ENCODE measurements at places on chromosomes 11 and 22.

DNA sequence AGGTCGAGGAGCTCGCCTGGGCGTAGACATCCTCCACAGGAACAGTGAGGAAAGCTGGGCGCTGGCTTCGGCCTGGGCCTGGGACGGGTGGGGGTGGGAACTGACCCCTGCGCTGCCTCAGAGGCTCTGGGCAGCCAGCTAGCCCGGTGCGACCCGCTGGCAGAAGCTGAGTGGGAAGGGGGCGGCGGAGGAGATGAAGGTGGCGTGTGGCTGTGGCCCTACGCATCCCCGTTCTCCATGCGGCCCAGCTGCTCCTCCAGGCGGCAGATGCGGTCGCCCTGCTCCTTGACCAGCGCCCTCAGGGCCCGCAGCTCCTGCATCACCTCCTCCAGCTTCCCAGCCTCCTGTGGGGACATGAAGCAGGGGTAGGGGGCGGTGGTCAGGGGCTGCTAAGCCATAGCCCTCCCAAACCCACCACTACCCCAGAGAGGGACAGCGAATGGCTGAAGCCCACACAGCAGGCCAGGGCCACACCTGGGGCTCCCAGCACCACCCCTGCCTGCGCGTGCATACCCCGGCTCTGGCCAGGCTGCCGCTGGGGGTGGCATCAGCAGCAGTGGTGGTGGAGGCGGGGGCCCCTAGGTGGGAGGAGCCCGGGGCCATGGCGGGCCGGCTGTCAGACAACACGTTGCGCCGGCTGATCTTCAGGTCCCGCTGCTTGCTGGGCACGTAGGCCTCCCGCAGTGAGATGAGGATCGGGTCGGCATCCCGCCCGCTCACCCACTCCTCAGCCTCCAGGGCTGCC lies 848 bp upstream of the PTPRCAP start:
- ATAC-seq = peak; percentile 61

GRCh38 chr22:24843048-24843447 lies 37.0 kb downstream of the SGSM1 start:
- no peak for ATAC-seq

- peak; percentile 3 for ATAC-seq
Measured at GRCh38 chr11:48013269-48013901, 33.0 kb downstream of the PTPRJ start.

- ATAC-seq = no peak
Measured at GRCh38 chr22:36595940-36596339, 67.0 kb upstream of the EIF3D start.

DNA sequence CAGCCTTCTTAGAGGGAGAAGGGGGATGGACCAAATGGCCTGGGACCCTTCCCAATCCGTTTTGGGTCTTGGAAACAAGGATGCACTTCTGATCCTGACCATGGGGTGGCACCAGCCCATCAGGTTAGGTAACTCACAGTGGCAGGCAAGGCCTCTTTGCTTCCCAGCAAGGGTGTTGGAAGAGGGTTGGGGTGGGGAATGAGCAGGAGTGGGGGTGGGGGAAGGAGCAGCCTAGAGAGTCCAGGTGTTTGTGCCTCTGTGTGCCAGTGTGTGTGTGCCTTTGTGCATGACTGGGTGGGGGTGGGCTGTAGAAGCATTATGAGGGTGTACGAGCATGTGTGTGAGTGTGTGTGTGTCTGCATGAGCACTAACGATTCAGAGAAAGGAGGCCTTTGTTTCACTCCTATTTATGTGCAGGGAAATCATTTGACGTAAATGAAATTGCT lies 213.1 kb downstream of the INSC start:
- ATAC-seq = no peak

DNA sequence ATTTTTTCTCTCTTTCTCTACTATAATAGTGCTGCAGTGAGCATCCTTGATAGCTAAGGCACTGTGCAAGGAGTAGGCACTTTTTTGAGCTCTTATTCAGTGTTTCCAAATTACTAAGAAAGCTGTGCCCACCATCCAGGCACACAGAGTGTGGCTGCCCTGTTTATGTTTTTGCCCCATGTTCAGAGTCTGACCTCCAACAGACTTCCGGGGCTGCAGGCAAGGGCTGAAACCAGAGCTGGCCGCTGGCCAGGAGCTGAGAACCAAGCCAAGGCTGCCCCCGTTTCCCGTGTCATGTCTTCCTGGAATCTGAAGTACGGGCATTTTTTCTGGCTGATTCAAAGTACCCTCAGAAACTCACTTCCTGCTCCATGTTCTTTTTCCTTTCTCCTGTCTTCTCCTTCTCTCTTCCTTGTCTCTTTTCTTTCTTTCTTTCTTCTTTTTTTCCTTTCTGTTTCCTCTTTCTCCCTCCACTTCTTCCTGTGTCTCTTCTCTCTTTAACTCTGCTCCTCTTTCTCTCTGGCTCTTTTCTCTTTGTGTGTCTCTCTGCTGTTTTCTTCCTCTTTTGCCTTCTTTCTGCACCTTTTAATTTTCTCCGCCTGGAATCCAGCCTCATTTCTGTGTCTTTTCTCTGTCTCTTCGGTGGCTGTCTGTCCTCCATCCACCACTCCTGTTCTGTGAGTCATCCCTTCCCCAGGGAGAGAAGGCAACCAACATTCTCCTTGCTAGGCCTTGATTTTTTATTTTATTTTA lies 17.0 kb upstream of the KCTD14 start:
- ATAC-seq = peak; percentile 51

DNA sequence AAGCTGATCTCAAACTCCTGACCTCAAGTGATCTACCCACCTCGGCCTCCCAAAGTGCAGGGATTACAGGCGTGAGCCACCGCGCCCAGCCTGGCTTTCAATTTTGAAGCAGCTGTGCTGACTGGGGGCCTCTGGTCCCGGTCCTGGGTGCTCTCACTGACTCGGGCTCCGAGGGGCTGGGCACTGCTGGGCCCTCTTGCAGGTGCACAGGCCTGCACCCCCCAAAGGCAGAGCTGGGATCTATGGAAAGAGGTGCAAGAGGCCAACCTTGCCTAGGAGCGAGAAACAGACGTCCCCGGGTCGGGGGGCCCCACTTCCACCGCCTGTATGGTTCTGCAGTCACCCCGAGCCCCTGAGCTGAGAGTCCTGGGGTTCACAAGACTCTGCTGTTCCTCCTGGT lies 33.2 kb downstream of the KIAA0930 start:
- ATAC-seq = no peak

DNA sequence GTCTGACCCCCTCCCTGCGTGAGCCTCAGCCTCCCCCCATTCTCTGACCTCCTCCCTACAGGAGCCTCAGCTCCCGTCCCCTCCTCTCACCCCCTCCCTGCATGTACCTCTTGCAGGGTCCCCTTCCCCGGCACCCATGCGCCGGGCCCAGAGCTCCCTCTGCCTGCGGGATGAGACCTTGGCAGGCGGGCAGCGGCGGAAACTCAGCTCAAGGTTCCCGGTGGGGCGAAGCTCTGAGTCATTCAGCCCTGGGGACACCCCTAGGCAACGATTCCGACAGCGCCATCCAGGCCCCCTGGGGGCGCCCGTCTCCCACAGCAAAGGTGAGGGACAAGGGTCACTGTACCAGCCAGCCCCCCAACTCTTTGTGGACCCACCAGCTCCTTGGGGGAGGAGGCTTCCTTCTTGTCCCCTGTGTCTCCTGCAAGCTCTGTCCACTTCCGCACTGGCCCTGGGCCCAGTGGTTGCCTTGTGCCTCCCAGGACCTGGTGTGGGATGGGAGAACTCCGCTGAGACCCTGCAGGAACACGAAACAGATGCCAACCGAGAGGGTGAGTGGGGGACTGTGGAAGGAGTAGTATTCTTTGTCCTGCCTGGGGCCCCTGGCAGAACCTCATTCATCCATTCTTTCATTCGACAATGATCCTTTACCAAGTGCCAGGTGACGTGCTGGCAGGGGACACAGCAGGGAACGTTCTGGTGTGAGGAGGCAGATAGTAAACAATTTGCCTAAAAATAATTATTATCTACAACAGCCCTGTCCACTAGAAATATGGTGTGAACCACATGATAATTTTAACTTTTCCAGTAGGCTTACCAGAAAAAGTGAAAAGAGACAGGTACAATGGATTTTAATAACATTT lies 3.7 kb upstream of the RPS6KA4 start:
- no peak for ATAC-seq

GRCh38 chr11:91527380-91528030 lies 697.1 kb upstream of the FAT3 start:
- ATAC-seq = no peak

DNA sequence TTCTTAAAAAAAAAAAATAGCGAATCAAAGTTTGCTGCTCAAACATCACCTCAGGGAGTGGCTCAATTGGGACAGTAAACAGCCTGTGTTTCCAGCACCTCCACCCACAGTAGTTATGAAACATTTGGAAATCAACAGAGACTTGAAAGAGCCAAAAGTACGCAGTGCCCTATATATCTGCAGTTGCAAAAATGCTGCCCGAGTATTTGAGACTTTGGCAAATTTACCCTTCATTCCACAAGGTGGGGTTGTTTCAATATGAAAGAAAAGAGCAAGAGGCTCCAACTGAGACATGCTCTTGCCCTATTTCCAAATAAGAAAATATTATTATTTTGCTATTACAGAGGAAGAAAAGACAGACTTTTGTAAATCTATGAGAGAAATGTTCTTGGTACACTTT lies 851.1 kb upstream of the RAG2 start:
- no peak for ATAC-seq

GRCh38 chr22:48061726-48062125 lies 1299.3 kb downstream of the TBC1D22A start:
- ATAC-seq = no peak

GRCh38 chr11:99065121-99065520 lies 44.4 kb downstream of the CNTN5 start:
- no peak for ATAC-seq

DNA sequence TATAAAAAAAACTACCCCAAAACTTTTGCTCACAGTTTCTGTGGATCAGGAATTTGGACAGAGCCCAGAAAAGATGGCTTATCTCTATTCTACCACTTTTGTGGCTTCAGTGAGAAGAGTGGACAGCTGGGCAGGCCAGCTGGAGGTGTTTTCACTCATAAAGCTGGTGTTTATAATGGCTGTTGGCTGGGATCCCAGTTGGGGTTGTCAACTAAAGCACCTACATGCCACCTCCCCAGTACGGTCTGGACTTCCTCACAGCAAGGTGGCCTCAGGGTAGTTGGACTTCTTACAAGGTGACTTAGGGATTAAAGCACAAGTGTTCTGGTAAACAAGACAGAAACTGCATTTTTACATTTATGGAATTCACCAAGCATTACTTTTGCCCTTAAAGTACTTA lies 171.0 kb downstream of the NELL1 start:
- no peak for ATAC-seq

- ATAC-seq = no peak
Measured at GRCh38 chr11:14971865-14972580, at the start of gene CALCA. CALCA (minus strand) TSS chr11:14972351; CDS start chr11:14971192, 1,159 bp downstream.

GRCh38 chr22:46574993-46575910 lies 37.8 kb upstream of the CELSR1 start:
- ATAC-seq = no peak

DNA sequence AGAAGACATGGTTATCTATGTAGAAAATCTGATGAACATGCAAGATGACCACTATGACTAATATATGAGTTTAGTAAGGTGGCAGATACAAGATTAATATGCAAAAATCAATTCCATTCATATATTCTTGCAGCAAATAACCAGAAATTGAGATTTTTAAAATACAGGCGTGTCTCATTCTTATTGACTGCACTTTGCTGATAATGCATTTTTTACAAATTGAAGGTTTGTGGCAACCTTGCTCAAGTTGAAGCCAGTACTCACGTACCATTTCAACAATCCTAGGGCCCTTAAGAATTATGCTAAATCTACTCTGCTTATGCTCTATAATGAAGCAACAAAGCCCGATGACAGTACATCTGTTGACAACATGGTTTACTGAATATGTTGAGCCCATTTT lies 104.6 kb downstream of the KCNQ1OT1 start:
- no peak for ATAC-seq

DNA sequence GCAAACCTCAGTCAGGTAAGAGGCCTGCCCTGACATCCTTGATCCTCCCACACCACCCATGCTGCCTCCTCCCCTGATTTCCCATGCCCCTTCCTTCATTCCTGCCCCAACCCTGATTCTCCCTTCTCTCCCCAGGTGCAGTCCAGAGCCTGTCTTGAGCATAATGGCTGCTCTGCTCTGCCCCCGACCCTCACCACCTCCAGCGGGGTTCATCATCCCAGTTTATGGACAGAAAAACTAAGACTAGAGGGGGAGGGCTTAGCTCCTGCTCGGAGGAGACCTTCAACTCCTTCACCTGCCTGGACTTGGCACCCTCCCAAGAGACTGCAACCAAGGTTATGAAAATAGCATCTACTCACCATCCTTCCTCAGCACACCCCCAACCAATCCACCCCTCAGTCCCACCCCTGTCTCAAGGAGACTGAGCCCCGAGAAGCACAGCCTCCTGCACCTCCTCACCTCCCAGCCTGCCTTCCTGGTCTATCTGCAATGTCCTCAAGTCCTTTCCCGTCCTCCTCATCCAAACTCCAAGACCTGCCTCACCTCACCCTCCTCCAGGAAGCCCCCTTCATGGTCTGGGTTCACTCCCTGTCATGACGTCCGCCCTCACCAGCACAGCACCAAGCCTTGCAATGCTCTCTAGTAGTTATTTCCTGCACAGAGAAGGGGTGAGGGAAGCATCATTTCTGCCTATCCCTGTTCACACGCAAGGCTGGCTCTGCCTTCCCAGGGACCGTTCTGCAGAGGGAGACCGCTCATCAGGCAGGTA lies 103.1 kb downstream of the PDE2A start:
- ATAC-seq = no peak

GRCh38 chr11:29452146-29452545 lies 564.7 kb downstream of the KCNA4 start:
- ATAC-seq = no peak

GRCh38 chr11:102064316-102064715 lies 17.1 kb downstream of the CFAP300 start:
- no peak for ATAC-seq

DNA sequence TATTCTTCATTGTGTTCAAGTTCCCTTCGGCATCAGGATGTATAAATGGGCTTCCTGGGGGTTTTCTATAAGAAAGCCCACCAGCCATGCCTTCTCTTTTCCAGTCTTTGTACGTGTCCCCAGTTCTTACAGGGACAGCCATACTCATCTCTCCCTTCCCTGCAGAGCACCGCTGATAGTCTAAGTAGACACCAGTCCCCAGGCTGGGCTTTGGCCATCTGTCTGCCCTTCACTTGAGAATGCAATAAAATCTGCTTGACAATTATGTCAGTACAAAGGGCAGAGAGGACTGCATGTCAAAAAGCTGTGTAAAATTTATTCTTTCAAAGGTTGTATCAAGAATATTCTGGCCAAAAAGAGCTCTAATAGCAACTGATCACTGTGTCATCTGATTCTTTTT lies 27.3 kb downstream of the NTM start:
- no peak for ATAC-seq

- ATAC-seq = no peak
Measured at GRCh38 chr11:130000552-130001176, 2.0 kb downstream of the PRDM10 start.

GRCh38 chr11:130603335-130603906 lies 155.0 kb downstream of the ADAMTS15 start:
- ATAC-seq = no peak

Data from activated CD4-positive, CD25-positive, alpha-beta regulatory T cell treated with anti-CD3 and anti-CD28 coated beads, Interleukin-2, amount 50 U/mL, for 24 hours (primary cell).